Fibroblast of gingiva (primary cell): ENCODE measurements at places on chromosomes 12 and 14.

DNA sequence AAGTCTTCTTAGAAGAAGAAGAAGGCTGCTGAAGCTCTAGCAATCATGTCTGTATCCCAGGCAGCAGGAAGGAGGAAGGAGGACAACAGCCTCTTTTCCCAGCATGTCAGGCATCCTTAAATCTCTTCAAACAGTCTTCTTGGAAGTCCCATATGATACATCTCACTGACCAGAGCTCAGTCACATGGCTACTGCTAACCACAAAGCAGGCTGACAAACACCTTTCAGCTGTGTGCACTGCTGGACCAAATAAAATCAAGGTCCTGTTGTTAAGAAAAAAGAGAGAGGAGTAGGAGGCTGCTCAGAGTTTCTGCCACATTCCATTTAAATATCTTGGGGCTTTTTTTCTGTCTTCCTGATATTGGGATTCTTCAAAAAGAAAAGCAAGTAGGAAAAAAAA lies 203.4 kb upstream of the PELI2 start:
- DNase-seq = no peak

GRCh38 chr12:6615802-6616201 lies 8.6 kb upstream of the CHD4 start:
- no peak for DNase-seq

- peak; percentile 62 for DNase-seq
Measured at GRCh38 chr12:15856097-15856982, 25.8 kb upstream of the STRAP start.

GRCh38 chr14:71355324-71356201 lies 448.3 kb downstream of the PCNX1 start:
- DNase-seq = peak; percentile 95

DNA sequence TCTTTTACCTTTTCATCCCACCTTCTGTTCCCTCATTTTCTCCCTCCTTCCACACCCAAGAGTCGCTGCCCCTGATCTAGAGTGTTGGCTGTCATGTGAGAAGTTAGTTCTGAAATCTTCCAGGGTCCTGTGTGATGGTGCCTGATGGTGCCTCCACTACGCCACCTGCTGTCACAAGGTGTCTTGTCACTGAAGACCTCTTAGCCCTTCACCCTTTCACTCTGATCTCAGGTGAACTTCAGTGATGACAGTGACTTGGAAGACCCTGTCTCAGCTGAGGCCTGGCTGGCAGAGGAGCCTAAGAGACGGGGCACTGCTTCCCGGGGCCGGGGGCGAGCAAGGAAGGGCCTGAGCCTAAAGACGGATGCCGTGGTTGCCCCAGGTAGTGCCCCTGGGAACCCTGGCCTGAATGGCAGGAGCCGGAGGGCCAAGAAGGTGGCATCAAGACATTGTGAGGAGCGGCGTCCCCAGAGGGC lies 7.6 kb upstream of the PFDN5 start:
- peak; percentile 48 for DNase-seq

DNA sequence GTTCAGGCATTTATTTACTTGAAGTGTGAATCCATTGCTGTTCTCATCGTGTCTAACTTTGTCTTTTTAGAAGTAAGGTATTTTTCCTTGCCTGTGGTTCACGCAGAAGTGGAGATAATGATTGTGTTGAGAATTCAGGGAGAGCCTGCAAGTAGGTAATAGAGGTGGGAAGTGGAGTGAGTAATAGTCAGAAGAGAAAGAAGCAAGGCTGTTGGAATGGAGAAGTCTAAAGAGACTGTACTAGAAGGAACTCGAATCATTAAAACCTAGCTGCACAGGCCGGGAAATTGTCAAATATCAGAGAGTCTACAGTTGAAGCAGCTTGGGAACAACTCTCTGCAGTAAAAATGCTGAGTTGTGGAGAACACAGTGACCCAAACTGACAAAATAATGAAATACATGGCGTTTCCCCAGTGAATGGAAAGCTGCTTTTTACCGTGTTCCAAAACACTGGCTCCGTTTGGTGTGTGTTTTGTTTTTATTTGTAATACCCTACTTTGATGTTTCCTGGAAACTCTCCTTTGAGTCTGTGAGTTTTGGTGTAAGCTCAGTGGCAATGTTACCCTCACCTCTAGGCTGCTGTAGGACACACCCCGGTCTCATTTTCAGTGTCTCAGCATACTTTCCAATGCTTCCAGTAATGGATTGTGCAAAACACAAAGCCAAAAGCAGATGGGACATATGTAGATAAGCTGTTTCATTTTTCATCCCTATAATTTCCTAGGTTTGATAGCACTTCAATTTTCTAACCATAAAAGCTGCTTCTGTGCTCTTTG lies 146.6 kb downstream of the CRADD start:
- peak; percentile 64 for DNase-seq

- DNase-seq = no peak
Measured at GRCh38 chr14:83255727-83256090, 1722.1 kb upstream of the SEL1L start.

DNA sequence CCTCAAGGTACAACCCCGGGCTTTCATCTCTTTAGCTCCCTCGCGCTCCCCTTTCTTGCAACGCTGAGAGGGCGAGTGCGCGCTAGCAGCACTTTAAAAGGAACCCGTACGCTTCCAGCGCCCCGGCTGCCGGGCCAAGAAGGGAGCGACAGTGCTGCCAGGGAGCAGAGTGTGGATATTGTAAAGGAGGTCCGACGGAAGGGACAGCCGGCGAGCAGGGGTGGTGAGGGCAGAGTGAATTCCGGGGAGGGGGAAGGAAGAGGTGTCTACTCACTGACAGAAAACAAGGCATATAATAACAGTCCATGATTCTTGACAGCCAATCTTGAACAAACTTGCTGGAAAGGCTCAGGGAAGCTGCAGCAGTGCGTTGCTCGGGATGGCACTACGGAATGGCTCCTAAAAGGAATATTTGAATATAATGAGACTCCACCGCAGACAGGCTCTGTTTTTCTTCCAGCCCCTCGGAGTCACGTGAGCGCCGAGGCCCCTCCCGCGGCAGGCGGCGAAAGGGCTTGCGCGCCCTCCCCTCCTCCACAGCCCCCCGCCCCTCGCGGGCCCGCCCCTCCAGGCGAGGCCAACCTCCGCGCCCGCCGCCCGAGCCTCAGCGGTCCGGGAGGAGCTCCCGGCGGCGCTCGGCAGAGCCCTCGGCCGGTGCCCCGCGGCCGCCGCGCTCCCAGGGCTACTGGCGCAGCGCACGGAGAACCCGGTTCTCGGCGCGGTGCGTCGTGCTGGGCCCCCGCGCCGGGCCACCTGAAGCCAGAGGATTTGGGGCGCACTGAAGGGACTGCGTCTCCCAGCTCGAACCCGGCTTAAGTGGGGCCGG lies 3.4 kb downstream of the BMP4 start:
- DNase-seq = peak; percentile 87

GRCh38 chr12:109736552-109737108 lies 23.0 kb downstream of the FAM222A start:
- peak; percentile 22 for DNase-seq

DNA sequence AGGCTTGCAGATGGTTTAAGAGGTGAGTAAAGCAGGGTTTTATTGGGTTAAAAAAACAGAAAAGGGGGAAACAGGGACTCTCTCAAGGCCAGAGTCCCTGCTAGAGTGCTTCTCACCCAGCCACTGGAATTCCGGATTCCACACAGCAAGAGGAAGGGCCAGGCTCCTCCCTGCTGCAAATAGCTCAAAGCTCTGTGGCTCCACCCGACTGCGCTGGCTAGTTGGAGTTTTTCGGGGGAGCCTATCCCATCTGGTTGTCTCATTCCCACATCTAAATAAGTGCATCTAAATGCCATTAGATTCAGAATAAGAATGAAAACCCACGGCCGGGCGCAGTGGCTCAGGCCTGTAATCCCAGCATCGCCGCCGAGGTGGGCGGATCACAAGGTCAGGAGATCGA lies 791.5 kb downstream of the SLC16A7 start:
- no peak for DNase-seq

- no peak for DNase-seq
Measured at GRCh38 chr12:89636776-89637160, 71.9 kb downstream of the ATP2B1 start.

GRCh38 chr12:24546084-24546483 lies 402.8 kb downstream of the BCAT1 start:
- no peak for DNase-seq

DNA sequence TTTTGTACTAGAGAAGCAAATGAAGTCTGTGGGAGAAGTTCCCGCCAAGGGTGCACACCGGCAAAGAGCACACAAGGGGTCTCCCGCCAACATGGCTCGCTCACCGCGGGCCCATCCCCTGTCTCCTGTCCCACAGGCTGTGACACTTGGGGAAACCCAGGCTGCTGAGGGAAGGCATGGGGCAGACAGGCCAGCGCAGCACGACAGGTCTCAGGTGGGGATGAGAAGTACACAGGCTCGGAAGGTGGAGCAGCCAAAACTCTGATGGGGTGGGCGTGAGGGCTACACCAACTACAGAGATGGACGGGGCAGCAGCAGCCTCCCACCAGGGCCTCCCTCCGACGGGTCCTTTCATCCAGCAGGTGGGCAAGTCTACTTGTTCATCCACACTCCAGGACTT lies 64.4 kb downstream of the RNF34 start:
- DNase-seq = no peak

DNA sequence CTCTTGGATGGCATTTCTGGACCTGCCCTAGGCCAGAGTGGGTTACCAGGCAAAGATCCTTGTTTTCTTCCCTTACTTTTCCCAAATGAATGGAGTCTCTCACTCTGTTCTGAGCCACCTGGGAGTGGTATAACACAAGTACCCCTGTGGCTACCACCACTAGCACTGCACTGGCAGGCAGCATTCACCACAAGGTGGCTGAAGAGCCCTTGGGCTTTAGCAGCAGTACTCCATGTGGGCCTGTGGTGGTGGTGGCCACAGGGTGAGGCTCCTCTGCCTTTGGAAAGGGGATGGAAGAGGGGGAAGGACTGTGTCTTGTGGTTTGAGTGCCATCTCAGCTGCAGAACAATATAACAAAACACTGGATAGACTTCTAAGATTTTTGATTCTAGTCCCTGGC lies 38.1 kb upstream of the LMNTD1 start:
- peak; percentile 9 for DNase-seq

DNA sequence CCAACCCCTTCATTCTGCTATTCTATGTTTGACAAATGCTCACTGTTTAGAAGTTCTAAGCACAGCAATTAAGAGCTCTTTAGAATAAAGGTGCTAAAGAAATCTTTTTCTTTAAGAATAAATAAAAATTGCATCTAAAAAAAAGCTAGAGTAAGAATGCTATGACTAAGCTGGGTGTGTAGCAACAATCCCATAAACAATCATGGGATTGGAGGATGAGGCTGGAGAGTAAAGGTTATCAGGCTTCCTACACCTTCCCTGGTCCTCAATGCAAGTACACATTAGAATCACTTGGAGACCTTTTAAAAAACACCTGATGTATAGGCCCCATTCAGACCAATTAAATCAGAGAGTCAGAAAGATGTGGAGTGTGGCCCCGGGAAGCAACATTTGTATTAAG lies 88.3 kb downstream of the CIT start:
- DNase-seq = no peak

DNA sequence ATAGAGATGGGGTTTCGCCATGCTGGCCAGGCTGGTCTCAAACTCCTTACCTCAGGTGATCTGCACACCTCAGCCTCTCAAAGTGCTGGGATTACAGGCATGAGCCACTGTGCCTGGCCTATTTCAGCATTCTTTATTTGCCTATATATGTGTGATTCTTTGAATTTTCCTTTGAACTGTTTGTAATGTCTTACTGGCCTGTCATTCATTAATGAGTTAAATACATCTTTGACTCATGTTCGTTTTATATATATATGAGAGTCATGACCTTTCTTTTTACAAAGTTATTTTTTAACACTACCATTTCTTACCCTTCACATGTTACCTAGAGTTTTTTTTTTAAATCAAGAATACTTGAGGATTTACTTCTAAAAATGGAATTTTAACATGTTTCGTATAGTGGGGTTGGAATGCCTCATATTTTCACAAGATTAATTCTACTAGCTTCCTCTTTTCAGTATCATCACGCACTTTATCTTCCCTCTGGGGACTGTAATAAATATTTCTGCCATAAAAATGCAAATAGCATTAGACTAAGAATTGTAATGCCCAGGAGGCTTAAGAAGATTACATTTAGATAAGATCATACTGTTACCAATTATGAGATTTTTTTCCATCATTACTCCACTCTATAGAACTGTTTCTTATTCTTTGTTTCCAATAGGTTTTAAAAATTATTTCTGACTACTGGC lies 66.7 kb downstream of the NTN4 start:
- DNase-seq = no peak

GRCh38 chr14:91326514-91327249 lies 82.2 kb upstream of the GPR68 start:
- no peak for DNase-seq

GRCh38 chr12:2163177-2163941 lies 110.6 kb downstream of the CACNA1C start:
- peak; percentile 94 for DNase-seq

GRCh38 chr12:60853407-60853806 lies 1257.6 kb downstream of the SLC16A7 start:
- DNase-seq = no peak

- DNase-seq = no peak
Measured at GRCh38 chr14:22561661-22562579, 27.1 kb downstream of the DAD1 start.

GRCh38 chr14:96167224-96168148 lies 37.2 kb upstream of the BDKRB2 start:
- DNase-seq = peak; percentile 70

DNA sequence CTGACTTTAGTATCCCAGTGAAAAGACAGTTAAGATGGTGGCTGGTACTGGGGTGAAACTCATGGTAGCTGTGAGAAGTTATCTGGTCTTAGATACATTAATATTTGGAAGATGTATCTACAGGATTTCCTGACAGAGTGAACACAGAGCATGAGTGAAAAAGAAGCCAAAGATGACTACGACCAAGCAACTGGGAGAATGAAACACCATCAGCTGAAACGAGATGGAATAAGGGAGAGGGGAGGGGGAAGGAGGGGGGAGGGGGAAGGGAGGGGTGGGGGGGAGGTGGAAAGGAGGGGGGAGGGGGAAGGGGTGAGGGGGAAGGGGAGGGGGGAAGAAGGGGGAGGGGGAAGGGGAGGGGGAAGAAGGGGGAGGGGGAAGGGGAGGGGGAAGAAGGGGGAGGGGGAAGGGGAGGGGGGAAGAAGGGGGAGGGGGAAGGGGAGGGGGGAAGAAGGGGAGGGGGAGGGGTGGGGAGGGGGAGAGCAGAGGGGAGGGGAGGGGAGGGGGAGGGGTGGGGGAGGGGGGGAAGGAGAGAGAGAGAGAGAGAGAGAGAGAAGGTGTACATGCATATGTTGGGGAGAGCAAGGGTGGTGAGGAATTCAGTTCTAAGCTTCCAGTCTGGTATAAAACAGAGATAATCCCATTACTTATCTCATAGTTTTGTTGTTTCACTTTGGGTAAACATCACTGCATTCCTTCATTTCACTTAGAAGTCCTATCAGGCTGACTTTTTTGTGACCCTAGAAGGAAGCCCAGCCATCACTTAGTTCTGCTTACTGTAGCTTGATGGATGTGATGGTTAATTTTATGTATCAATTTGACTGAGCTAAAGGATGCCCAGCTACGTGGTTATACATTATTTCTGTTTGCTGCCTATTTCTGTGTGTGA lies 73.9 kb downstream of the SPPL3 start:
- DNase-seq = no peak

DNA sequence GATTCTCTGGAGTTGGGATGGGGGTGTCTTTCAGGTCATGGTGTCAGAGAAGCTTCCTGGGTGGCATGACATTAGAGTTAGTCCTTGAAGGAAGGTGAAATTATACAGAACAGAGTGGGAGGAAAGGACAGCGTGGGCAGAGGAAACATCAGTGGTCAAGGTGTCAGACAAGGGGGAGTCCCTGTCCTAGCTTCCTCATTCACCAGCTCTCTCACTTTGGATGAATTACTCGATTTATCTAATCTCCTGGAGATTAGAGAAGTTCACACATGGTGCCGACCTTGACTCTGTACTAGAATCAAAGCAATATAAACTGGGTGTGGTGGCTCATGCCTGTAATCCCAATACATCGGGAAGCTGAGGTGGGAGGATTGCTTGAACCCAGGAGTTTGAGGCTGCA lies 492.9 kb downstream of the VRK1 start:
- DNase-seq = no peak
